Naive B cell (primary cell): ENCODE measurements at places on chromosomes 3 and 15.

GRCh38 chr3:62378921-62379320, 5.6 kb upstream of the FEZF2 start:
- DNase-seq, result no peak

- no peak for DNase-seq
Observed at GRCh38 chr3:73547427-73548248, 77.1 kb downstream of the PDZRN3 start.

DNA sequence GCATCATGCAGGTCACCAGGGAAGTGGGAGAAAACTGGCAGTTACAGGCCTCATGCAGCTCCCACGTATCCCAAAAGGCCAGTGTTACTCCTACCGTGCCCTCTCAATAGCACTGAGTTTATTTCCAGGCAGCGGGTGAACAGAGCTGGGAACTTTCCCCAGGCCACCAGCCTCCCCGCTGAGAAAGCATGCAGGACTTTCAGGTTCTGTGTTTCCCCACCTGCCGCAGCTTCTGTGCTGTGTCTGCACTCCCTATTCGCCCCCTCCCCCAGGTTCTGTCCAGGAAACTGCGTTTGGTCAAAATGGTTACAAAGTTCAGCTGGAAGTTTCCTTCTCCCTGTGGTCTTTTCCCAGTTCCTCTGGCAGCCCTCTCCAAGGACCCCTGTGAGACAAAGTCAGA, 21.4 kb downstream of the NEK11 start:
- DNase-seq, result no peak

GRCh38 chr3:111578867-111579266, 16.3 kb downstream of the ZBED2 start:
- DNase-seq, result no peak

DNA sequence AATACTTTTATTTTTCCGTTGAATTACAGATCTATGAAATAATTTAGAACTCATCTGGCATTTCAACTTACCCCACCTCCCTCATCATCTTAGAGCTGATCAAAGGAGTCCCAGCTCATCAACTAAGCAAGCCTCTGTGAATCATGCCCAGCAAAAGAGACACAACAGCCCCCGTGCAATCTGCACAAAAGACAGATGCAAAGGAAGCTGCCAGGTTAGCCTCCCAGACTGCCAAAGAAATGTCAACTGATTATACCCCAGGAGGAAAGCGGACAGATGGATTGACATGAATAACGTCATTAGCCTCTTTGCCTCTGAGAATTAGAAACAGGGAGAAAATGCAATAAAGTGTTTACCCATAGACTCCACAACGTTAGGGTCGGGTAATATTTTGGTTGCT, 75.0 kb downstream of the GABRB3 start:
- DNase-seq, result no peak

DNA sequence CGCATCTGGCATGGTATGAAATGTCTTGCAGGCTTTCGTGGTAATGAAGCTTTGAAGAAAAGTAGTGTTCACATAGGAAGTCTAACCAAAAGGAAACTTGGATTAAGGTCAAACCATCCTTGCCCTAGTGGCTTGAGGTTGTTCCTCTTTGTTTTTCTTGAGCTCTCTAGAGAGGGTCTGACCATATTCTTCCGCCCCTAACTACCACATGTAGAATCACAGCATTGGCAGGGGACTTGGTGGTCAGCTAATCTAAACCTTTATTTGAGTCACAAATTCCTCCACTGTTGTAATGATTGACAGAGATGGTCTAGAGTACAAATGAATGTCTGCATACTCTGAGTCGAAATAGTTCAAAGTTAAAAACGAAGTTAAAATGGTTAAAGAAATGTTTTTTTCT, 39.1 kb upstream of the PHLDB2 start:
- no peak for DNase-seq

GRCh38 chr15:77208241-77208640, 137.3 kb upstream of the TSPAN3 start:
- DNase-seq, result no peak

DNA sequence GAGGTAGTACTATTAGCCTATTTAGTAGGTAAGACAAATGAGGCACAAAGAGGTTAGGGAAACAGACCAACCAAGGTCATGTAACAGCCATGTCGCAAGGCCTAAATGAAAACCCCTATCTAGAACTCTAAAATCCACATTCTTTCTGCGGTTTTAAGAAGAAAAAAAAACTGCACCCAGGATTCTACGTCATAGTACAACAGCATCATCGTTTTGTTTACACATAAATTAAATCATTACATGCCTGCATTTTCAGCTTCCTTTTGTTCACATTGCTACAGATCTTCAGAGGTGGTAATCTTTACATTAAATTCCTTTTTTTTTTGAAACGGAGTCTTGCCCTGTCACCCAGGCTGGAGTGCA, 548 bp upstream of the PSMD6 start:
- no peak for DNase-seq

GRCh38 chr3:126377211-126377610, 17.5 kb upstream of the CFAP100 start:
- DNase-seq, result no peak

- no peak for DNase-seq
Observed at GRCh38 chr3:49901366-49902339, 2.0 kb downstream of the MST1R start.

DNA sequence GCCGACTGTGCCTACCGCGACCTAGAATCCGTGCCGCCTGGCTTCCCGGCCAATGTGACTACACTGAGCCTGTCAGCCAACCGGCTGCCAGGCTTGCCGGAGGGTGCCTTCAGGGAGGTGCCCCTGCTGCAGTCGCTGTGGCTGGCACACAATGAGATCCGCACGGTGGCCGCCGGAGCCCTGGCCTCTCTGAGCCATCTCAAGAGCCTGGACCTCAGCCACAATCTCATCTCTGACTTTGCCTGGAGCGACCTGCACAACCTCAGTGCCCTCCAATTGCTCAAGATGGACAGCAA, 1.4 kb downstream of the ISLR start:
- no peak for DNase-seq

DNA sequence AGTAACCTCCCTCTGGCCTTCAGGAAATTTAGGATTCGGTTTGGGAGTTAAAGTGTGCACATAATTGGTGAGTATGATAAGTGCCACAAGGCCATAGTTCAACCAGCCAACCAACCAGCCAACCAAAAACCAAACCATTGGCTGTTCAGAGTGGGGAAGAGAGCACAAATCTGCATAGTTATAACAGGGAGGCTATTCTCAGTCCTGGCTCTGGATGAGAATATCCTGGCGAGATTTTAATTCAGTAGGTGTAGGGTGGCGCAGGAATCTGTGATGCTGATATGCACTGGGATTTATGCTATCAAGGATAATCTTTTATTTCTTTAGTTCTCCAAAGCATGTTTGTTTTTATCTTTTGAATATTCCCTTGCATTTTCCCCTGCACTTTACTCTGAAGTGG, 49.1 kb downstream of the AKAP13 start:
- no peak for DNase-seq

DNA sequence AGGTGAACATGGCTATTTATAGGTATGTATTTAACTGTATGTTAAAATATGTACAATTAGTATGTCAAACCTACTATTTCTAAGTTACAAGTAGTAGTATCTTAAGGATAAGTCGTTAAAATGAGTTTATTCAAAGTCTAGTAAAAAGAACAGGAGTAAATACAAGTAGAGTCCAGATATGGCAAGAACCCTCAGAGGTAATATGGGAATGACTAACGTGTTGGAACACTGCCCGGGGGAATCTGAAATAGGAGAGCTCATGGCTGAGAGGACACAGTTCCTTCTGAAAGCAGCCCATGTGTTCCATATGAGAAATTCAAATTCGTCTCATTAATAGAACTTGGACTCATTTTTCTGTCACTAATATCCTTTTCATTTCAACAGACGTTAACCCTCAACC, 158.8 kb downstream of the CLSTN2 start:
- no peak for DNase-seq

DNA sequence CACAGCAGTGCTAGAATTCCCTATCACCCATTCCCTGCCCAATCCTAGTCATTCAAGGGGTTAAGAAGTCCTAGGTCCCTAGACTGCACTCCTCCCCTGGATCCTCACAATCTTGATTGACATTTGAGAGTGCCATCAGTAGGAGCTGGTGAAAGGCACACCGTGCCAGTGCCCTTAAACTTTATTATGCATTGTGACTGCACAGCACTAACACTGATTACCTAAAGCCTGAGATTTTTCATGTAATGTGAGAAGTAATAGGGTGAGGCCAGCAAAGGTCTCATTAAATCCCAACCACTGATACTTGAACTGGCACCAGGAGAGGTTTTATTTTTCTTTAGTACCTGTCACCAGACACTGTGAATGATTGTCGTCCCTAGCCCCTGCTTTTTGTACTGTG, 16.3 kb downstream of the GXYLT2 start:
- DNase-seq, result no peak

DNA sequence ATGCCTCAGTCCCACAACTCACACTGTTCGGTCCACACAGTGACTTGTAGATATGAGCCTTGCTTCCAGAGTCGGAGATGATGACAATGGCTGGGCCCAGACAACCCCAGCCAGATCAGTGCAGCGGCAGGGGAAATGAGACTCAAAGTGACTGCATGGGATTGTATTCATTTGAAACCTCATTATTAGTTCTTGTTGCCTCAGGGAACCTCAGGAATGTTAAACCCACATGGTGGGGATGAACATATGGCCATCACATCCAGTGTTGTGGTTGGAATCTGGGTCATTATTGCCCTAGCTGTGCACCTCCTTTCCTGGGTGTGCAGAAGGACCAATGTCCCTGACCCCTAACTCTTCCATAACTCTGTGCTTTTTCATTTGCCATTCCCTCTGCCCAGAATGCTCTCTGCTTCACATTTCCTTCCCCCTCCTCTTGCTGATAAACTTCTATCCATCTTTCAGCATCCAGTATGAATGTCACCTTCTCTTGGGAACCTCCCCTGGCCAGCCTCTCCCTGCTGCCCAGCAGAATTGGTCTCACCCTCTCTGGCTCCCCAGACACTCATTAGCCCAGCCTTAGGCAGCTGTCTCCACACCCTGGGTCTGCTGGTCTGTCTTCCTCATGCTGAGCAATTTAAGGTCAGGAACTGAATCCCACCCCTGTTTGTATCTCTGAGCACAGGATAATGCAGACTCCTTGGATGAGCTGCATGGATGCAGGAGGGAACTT, 67.0 kb upstream of the TNFAIP8L3 start:
- DNase-seq, result no peak

GRCh38 chr15:67775998-67776397, 49.3 kb upstream of the SKOR1 start:
- DNase-seq, result no peak

DNA sequence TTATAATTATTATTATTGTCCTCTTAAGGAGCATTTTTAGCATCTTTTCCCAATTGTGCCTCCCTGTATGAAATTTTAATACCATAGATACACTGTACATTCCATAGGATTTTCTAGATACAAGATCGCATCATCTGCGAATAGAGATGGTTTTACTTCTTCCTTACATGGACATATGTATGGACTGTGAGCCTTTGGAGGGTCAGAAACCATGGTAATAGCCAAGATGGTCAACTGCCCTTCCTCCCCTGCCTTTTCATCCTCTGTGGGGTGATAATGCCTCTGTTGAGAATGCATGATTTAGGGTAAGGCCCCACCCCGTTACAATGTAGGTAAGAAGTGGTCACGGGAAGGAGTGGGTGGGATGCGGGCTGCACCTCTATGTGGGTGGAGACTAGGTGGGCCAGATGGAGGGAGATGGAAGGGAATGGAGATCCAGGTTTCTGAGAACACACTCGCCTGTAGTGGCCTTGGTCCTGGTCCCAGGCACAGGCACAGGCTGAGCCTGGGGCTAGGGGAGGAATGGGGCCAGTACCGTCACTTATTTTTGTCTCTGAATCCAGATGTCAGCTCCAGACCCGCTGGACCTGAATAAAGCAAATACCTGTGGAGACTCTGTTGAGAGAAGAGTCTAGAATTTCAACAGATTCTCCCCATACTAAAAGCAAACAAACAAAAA, 31.7 kb downstream of the GOLGA6A start:
- no peak for DNase-seq

GRCh38 chr3:166526881-166527280, 689.7 kb upstream of the BCHE start:
- no peak for DNase-seq

- DNase-seq, result no peak
Observed at GRCh38 chr3:106482451-106482850, 613.6 kb upstream of the CBLB start.

GRCh38 chr15:40749151-40749630, 5.9 kb downstream of the RMDN3 start:
- DNase-seq, result no peak

GRCh38 chr3:133408366-133408765, 8.5 kb downstream of the BFSP2 start:
- DNase-seq, result no peak

DNA sequence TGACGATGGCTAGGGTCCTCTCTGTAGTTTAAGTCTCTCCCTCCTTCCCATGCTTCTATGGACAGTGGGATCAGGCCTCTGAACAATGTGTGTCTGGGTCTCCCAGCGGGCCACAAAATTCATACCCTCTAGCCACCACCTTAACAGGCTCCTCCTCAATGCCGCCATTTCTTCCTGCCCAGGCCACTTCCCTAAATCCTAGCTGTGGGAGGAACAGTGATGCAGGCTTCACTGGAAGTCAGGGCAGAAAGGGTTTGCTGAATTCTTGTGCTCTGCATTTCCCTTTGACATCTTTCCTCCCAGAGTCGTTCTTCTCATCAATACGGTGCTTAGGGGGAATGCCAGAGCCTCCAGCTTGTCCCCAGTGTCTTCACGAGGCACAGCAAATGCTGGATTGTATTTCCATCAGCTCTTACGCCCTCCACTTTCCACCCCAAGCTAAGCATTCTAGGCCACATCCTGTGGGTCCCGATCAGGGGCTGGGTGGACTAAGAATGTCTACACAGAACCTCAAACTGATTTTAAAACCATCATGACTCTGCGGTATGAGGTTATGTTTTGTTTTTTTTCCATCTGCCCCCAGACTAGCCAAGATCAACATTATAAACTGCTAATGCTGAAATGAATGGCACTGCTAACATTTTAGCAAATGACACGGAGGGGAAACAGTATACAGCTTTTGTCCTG, 11.9 kb upstream of the LDHAL6B start:
- DNase-seq, result no peak

DNA sequence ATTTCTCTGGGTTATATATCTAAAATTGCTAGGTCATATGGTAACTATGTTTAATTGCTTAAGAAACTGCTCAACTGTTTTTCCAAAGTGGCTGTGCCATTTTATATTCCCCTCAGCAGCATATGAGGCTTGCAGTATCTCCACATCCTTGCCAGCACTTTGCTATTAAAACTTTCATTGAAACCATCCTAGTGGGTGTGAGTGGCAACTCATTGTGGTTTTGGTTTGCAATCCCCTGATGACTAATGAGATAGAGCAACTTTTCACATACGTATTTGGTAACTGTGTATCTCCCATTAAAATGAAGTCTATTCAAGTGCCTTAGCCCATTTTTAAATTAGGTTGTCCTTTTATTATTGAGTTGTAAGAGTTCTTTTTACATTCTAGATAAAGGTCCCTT, 17.3 kb downstream of the KPNA1 start:
- DNase-seq, result no peak

GRCh38 chr3:39261726-39262125, 18.1 kb downstream of the CX3CR1 start:
- no peak for DNase-seq

GRCh38 chr3:58350627-58351013, 17.9 kb downstream of the PXK start:
- no peak for DNase-seq
